ENCODE measurements at places on chromosomes 1 and 21.

DNA sequence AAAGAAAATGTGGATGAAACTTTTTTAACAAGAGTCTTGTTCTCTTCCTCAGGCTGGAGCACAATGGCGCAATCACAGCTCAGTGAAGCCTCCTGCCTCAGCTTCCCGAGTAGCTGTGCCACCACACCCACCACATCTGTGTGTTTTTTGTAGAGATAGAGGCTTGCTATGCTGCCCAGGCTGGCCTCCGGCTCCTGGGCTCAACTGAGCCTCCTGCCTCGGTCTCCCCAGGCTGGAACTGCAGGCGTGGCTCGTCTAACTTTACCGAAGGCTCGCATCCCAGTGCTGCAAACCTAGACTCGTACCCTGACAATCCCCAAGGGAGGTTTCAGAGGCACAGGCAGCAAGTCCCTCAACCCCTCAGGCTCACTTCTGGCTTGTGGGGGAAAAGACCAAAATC is 14.5 kb downstream of the SSU72 start:
- no peak for DNase-seq

DNA sequence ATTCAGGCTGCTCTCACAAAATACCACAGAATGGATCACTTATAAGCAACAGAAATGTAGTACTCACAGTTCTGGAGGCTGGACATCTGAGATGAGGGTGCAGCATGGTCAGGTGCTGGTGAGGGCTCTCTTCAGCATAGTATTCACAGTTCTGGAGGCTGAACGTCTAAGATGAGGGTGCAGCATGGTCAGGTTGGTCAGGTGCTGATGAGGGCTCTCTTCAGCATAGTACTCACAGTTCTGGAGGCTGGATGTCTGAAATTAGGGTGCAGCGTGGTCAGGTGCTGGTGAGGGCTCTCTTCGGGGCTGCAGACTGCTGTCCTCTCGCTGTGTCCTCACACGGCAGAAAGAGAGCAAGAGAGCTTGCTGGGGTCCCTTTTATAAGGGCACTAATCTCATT is 17.1 kb downstream of the PDZK1IP1 start:
- no peak for DNase-seq

GRCh38 chr1:164635059-164635802 is 76.2 kb downstream of the PBX1 start:
- DNase-seq, result no peak

DNA sequence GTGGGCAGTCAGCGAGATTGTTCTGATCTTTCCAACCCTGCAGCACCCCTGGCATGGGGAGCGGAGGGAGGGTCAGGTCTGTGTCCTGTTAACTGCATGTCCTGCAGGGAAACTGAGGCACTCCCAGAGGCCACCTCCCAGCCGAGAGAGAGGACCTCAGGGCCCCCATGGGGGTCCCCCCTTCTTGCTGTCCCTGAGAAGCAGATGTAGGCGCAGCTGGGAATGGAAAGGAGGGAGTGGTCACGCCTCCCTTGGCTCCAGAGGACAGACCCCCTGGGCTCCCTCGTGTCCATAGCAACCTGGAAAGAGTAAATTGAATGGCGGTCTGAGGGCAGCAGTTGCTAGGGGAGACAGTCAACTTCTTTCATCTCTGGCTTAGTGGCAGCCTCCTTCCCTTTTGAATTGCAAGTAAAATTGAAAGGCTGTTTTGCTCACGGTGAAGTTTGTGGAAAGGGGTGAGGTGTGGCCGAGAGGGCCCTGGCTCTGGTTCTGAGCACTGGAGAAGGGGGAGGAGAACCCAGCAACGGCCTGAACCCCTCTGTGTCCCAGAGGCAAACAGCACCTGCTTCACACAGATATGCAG is 4.9 kb downstream of the CROCC start:
- no peak for DNase-seq

DNA sequence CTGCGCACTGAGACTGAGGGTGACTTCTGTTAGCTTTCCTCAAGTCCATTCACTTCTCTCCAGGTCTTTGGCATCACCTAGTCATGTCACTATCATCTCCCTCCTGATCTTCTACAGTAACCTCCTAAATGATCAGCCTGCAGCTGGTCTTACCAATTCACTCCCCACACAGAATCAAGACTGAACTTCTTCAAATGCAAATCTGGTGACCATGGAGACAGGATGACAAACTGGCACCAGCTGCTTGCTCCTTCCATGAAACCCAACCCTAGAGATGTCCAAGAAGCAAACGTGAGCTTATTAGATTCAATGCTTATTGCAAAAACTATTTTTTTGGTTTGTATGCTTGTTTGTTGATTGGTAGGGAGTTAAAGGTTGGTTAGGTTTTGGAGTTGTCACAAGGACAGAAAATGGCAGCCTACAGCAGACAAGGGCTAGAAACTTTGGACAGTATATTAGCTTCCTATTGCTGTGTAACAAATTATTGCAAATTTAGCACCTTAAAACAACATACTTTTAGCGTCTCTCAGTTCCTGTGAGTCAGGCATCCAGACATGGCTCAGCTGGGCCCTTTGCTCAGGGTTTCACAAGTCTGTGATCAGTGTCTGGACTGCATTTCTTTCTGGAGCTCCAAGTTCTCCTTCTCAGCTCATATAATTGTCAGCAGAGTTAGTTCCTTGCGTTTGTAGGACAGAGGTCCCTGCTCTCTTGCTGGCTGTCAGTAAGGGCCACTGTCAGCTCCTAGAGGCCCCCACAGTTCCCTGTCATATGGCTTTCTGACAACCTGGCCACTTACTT is 53.3 kb upstream of the GJA8 start:
- no peak for DNase-seq

DNA sequence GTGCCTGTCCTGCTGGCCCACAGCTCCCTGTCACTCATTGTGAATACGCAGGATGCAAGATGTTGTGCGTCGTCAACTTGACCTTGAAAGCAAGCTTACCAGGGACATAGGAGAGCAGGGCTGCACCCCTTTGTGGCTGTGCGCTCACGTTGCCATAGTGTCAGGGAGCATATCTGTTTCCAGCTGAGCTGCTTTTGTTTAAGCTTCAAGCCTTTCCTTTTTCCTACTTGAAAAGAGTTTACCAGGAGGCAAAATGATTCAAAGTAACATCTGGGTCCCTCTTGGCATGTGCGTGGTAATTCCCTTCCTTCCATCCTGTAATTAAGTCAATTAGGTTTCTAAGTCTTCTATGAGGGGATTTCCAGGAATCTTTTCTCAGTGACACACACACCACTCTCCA is 537.1 kb downstream of the AJAP1 start:
- no peak for DNase-seq

- DNase-seq, result no peak
These were observed 20.0 kb upstream of the CLIC4 start for GRCh38 chr1:24725209-24725651.

DNA sequence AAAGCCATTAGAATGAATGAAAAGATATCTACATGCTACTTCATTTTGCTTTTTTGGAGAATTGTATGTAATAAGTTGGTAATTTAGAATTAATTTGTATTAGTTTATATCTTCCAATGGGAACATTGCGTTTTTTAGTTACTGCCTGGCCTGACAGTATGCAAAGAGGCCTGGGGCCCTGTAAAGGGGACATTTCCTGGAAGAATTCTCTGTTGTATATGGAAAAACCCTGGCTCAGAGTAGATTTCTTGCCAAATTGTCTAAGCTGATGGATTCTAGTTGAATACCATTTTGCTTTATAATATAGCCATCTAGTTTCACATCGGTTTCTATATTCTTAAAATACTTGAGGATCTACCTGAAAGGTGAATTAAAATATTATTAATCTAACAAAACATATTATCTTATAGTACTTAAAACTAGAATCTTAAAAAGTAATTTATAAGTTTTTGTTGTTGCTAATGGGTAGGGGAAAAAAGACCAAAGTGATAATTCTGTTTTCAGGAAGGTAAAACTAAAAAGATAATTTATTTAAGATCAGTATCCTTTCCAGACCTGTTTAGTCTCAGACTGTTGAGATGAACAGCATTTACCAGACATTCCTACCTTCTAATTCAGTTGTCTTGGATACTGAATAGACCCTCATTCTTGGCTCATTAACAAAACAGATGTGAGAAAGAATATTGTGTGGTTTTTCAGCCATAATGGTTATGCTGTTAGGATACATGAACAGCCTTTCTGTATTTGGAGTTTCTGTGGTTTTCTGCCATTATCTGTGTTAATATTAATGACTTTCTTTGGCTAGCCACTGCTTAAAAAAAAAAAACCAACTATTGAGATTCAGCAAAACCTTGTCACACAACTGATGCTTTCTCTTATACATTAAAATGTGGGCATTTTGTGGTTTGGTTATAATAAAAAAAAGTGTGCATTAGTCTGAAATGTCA is 4.8 kb downstream of the AGO3 start:
- DNase-seq, result no peak

DNA sequence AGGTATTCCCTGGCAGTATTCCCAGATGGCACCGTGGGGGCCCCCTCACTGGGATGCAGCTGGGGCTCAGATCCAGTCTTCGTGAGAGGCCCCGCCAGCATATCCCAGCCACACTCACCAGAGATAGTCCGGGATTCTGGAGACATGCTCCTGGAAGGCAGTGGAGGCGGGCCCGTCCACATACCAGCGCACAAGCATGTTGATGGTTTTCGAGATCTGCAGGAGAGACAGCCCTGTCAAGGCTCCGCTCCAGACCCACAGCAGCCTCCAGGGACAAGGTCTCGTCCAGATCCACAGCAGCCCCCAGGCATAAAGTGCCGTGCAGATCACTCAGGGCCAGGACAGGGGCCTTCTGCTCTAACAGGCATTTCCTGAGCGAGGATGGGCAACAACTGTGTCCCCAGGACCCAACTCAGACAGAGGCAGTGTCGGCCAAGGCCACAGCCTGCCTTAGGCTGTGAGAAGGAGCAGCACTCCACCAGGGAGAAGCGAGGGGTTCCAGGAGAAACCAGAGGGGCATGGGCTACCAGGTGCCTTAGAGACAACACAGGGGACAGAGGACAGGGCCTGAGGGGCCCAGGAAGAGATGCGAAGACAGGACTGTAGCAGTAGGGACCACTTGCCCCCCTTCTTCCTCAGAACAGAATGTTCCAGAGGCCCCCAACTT is 14.8 kb downstream of the LSS start:
- DNase-seq, result no peak

DNA sequence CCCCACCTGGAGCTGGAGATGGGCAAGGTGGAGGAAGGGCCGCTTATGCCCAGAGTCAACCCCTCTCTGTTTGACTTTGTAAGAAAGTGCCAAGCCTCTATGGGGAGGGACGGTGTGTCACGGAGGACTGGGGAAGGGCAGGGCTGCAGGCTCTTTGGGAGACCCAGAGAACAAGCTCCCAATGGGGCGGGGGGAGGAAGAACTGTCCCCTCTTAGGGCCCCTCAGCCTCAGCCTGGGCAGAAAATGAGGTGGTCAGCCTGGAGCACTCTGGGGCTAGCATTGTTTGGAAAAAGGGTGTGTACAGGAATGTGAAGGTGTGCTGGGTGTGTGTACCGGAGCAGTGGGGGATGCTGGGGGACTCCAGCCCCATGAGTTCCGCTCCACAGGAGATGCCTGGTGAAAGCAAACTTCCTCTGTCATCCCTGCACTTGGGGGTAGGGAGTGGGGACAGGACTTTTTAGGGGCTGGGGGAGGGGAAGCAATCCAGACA is 1.2 kb upstream of the INAVA start:
- no peak for DNase-seq

GRCh38 chr1:167717351-167717750 is 4.4 kb upstream of the MPZL1 start:
- no peak for DNase-seq

GRCh38 chr1:165900576-165901380 is 73.4 kb downstream of the UCK2 start:
- DNase-seq, result no peak

- DNase-seq, result no peak
These were observed 40.9 kb downstream of the GFI1 start for GRCh38 chr1:92445865-92446264.

GRCh38 chr1:93140106-93140505 is 40.1 kb downstream of the TMED5 start:
- no peak for DNase-seq

- DNase-seq, result no peak
These were observed 12.0 kb downstream of the SETD4 start for GRCh38 chr21:36048357-36048756.

GRCh38 chr1:82273816-82274215 is 473.1 kb downstream of the ADGRL2 start:
- no peak for DNase-seq

DNA sequence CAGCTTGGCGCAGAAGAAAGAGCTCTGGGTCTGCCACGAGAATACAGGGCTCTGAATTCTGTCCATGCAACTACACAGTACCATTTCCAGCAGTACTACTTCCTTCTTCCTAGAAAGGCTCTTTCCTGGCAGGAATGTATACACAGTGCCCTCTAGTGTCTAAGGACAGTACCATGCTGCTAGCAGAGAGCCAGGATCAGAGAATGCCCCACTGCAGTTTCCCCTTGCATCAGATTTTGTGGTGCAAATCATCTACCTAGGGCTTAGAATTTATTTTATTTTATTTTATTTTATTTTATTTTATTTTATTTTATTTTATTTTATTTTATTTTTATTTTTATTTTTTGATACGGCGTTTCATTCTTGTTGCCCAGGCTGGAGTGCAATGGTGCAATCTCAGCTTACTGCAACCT is 50.8 kb downstream of the PAX7 start:
- DNase-seq, result no peak

- DNase-seq, result no peak
These were observed 139.3 kb downstream of the NFIA start for GRCh38 chr1:61221642-61222041.

DNA sequence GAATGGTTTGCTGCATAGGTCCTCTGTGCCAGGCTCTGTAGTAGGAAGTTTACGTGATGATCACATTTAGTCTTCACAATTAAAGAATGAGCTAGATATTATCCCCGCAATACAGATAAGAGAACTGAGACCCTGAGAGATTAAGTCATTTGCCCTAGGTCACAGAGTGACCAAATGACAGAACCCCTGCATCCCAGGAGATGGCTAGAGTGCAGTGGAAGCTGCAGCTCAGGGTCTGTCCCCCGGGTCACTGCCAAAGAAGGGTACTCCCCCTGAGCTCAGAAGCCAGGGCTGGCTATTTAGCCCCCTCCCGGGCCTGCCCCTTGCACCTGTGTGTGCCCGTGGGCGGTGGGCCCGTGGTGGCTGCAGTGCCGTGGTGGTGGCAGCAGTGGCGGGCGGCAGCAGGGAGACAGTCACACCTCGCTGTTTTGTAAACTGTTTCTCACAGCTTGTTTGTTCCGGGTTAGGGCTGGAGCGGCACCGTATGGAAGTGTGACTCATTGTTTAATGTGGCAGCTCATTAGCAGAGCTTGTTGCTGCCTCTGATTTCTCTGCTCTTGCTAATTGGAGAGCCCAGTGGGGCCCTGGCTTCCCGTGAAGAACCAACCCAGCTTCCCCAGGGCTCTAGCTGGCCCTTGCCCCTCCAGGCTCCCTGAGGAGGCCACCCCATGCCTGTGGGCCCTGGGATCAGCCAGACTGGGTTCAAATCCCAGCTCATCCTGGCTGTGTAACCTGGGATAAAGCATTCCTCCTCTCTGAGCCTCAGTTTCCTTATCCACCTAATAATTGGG is 19.3 kb upstream of the FOXO6 start:
- no peak for DNase-seq

Measured in stimulated activated CD8-positive, alpha-beta memory T cell treated with anti-CD3 and anti-CD28 coated beads, Interleukin-4, amount 100 ng/mL, for 24 hours (primary cell).